Right ventricle myocardium inferior (tissue), 1 donor: ENCODE measurements at places on chromosomes 1 and 21. TPM values are rescaled to one million over a fixed set of nuclear protein-coding genes. Genes with fewer than 3 reads are reported as not detected.

Gene C4BPA
- not detected for total RNA-seq

Gene TFAP2E
- not detected for total RNA-seq

Gene WDR64
- total RNA-seq, result not detected

Gene MRPS14
- total RNA-seq, result 29.2 TPM

Gene SLFNL1
- 0.16 TPM for total RNA-seq

Gene EVI5
- total RNA-seq, result 20.0 TPM

Gene PPP1R15B
- 21.0 TPM for total RNA-seq

Gene FBXO2
- total RNA-seq, result 4.2 TPM

Gene S100A1
- total RNA-seq, result 2,065 TPM

Gene SPATA45
- total RNA-seq, result not detected

Gene LMX1A
- 0.14 TPM for total RNA-seq

Gene TBX19
- total RNA-seq, result 0.43 TPM

Gene RUNX3
- 1.8 TPM for total RNA-seq

Gene OR2L8
- not detected for total RNA-seq

Gene FBLIM1
- total RNA-seq, result 97.6 TPM

Gene HRNR
- not detected for total RNA-seq

Gene OPTC
- total RNA-seq, result not detected

Gene PTCH2
- 0.43 TPM for total RNA-seq

Gene ZNF648
- not detected for total RNA-seq

Gene DMRTA2
- not detected for total RNA-seq

Gene SPRR4
- total RNA-seq, result not detected

Gene GJA5
- 11.3 TPM for total RNA-seq

Gene RXFP4
- total RNA-seq, result not detected

Gene RGS7
- not detected for total RNA-seq

Gene ATP1A4
- total RNA-seq, result not detected

Gene ETNK2
- total RNA-seq, result 5.3 TPM

Gene GPR25
- not detected for total RNA-seq

Gene ALX3
- total RNA-seq, result not detected

Gene CORT
- 0.32 TPM for total RNA-seq

Gene LRRC8D
- 6.2 TPM for total RNA-seq
